Stimulated activated CD8-positive, alpha-beta memory T cell treated with anti-CD3 and anti-CD28 coated beads, Interleukin-15, amount 100 ng/mL, for 24 hours (primary cell): ENCODE measurements at places on chromosomes 1 and 21.

DNA sequence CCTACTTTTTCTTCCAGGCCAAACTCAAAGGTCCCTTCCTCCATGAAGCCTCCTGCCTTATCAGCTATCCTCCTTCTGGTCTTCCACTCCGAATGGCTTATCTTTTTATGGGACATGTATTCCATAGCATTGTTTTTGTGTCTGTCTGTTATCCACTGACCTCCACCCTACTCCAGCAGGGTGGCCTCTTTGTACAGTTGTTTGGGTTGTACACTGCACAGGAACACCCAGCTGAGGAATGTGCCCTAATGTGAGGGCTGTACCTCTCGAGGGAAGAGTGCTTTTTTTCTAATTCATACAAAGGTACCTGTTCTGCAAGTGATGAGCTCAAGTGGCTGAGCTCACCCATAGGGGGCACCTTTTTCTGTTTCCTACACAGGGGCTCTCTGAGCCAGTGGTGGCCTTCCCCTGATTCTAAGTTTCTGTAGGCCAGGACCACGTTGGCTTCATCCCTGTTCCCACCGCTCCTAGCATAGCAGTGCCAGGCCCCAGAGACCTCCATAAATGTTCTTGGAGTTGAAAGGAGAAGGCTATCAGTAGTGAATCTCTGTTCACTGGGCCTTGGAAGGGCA is 108.2 kb downstream of the FOXD2 start:
- no peak for DNase-seq

DNA sequence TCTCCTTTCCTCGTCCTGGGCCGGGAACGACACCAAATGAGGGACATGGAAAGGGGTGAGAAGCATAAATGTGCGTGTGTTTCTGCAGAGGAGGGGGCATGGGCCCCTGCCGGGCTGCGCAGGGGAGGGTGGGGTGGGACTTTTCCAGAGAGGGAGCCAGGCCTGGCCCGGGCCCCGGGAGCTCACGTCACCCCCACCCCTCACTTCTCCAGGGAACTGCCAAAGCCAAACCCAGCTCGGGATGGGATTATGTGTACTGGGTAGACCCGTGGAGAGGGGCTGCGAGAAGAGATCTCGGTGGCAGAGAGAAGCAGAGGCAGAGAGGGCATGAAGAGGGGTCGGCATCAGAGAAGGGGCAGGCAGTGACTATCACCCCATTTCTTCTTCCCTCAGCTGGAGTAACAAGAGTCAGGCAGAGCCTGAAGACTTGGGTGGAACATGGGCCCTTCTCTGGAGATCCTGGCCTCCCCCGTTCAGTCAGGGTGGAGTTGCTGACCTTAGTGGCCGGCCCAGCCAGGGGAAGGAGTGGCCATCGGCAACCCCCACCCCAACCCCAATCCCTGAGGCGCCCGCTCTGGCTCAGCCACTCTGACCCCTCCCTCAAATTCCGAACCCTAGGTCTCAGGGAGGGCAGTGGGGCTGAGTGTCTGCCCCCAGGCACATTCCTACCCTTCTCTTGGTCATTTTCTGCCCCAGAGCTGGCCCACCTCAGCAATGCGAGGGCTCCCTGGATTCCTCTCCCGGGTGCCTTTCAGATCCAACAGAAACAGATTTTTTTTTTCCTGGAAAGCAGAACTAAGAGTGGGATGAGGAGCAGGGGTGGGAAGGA is 1.2 kb downstream of the ADAMTSL4 start:
- no peak for DNase-seq

DNA sequence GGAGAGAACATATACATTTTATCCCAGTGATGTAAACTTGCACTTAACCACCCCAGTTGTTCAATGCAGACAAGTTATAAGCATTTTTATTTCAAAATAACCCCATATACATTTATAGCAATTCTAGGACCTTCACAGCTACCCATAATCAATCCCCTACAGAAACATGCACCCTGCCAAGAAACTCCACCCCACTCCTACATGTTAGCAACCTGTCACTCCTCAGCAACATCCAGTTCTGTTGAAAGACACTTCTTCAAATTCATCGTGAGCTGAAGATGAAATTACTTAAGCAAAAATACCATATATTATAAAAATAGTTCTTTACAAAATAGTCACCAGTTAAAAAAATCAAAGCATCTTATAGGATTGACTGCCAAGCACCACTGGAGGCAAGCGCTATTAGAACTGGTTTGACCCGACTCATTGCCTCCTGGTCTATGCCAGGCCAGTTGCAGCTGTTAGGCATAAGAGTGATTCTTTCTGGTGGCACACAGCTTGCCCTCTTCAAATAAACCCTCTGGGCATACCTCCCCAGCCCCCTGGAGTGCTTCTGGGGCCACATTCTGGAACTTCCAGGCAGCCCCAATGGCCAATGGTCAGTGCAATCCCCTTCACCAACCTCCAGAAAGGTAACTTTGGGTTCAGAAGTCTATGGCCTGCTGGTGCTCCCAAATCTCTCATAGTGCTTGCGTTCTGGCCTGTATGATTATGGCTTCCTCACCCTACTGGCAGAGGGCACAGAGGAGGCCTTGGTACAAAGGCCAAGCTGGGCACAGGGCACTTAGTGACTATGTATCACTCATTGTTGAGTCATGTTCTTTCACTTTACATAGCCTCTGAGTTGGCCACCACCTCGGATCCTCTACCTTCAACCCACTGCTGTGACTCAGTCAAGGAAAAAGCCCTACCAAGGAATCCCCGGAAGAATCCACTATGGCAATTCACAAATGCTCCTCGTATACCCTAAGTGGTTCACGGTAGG is 72.2 kb upstream of the RALGPS2 start:
- no peak for DNase-seq

DNA sequence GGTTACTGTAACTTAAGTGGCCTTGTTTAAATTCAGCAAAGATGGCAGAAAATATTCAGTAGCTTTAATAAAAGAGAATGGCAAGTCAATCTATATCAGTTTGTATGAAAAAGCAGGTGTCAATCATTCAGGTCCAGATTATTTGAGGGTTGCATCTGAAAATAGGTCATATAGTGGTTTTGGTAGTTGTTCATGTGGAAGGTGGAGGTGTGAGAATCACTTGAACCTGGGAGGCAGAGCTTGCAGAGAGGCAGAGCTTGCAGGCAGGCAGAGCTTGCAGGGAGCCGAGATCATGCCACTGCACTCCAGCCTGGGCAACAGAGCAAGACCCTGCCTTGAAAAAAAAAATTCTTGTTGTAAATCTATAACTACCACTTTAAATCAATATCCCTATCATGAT is 88.6 kb downstream of the ZSWIM5 start:
- no peak for DNase-seq

GRCh38 chr21:45381865-45382696 is 22.9 kb upstream of the COL18A1 start:
- no peak for DNase-seq

GRCh38 chr1:200999667-201000066 is 23.8 kb downstream of the KIF21B start:
- no peak for DNase-seq

GRCh38 chr1:212218911-212219310 is 66.3 kb upstream of the PPP2R5A start:
- DNase-seq: no peak

GRCh38 chr1:113786069-113786468 is 26.2 kb downstream of the RSBN1 start:
- DNase-seq: no peak

DNA sequence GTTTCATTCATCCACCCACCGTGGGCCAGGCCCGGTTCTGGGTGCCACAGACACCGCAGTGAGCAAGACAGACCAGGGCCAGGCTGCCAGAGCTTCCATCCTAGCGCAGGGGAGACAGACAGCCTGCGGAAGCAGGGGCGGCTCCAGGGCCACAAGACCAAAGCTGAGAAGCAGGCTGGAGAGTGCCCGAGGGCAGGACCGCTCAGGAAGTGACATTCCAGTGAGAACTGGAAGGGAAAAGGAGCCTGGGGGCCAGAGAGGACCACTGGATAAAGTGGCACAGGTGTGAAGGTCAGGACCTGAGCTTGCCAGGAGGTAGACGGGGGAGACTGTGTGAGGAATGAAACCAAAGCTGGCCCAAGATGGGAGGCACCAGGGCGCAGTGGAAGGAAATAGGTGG is 59.5 kb upstream of the EFHD2 start:
- DNase-seq: no peak
